NCI-H748 treated with DMSO at 0.1 percent for 48 hours (cell line): ENCODE measurements at places on chromosomes 11 and 22.

DNA sequence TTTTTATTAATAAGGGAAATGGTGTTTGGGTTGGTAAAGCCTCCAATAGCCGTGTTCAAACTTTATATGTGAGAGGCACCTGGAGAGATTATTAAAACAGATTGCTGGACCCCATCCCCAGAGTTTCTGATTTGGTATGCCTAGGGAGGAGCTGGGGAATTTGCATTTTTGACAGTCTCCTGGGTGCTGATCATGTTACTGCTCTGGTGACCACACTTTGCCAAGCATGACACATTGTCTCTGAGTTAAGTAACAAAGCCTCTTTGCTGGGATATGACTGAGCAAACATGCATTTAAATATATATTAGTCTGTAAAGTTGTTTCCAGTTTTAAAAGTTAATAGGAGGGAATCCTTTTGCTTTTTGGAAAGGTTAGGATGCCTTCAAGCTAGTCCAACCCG lies 140.4 kb downstream of the NAV2 start:
- no peak for DNase-seq

DNA sequence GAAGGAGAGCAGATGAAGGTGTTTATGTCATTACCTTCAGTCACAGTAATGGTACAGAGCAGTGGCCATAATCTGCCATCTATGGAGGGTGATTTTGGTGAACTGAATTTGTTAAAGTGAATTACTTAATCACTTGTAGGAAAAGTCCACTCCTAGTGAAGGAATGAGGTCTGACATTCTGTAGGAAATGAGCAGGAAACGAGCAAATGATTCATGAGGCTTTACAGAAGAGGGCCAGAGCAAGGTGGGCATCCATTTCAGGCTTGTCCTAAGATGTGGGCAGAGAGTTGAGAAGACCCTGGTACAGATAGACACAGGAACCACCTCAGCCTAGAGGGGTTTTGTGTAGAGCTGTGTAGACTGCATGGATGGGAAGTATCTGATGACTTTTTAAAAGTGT lies 6.0 kb upstream of the SGSM3 start:
- DNase-seq: no peak

DNA sequence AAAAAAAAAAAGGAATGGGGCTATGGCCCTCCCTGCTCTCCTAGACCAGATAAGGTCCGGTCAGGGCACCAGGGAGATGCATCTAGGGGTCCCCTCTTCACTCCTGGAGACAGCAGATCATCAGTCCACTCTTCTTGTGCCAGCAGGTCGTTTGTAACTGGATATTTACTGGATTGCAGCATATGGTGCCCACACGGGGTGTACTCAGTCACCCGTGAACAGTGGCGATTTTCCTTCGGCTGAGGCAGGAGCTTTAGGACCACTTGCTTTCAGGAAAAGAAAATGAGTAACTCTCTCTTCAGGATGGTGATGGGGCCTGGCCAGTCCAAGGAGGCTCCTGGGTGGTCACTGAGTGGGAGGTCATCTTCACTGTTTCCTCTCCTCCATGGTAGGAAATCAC lies 38.3 kb upstream of the RAB1B start:
- DNase-seq: no peak

DNA sequence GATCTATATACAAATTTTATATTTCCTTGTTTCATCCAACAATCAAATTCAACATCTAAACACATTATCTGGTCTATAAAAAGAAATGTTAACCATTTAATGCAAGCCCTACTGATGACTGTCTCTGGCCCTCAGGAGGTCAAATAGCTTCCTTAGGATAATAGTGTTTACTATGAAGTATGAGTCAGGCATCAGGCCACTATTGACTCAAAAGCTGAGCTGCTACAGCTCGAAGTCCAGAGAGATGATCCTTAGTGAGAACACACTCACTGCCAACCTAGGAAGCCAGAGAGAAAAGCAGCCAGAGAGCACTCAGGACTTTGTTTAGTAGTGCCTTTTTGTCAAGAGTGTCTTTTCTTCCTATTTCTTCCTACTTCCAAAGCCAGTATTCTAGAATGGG lies 171.8 kb downstream of the SOX6 start:
- DNase-seq: peak; percentile 28

- DNase-seq: no peak
Observed at GRCh38 chr11:2290351-2290841, 11.3 kb downstream of the C11orf21 start.

DNA sequence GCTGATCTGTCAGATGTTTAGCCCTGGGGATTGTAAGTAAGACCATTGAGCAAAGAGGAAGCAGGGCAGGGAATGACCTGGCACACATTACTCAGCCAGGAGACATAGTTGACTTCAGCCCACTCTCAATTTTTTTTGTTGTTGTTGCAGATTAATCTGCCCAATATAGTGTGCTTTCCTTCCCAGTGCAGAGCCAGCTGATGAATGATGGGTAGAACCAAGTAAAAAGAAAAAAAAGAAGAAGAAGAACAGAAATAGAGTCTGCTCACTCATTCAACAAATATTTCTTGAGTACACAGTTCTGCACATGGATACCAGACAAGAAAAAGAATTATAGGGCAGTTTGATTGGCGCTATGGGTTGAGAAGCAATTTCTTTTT lies 292.7 kb downstream of the ETS1 start:
- no peak for DNase-seq

GRCh38 chr11:91133361-91133760 lies 910.5 kb upstream of the CHORDC1 start:
- no peak for DNase-seq

DNA sequence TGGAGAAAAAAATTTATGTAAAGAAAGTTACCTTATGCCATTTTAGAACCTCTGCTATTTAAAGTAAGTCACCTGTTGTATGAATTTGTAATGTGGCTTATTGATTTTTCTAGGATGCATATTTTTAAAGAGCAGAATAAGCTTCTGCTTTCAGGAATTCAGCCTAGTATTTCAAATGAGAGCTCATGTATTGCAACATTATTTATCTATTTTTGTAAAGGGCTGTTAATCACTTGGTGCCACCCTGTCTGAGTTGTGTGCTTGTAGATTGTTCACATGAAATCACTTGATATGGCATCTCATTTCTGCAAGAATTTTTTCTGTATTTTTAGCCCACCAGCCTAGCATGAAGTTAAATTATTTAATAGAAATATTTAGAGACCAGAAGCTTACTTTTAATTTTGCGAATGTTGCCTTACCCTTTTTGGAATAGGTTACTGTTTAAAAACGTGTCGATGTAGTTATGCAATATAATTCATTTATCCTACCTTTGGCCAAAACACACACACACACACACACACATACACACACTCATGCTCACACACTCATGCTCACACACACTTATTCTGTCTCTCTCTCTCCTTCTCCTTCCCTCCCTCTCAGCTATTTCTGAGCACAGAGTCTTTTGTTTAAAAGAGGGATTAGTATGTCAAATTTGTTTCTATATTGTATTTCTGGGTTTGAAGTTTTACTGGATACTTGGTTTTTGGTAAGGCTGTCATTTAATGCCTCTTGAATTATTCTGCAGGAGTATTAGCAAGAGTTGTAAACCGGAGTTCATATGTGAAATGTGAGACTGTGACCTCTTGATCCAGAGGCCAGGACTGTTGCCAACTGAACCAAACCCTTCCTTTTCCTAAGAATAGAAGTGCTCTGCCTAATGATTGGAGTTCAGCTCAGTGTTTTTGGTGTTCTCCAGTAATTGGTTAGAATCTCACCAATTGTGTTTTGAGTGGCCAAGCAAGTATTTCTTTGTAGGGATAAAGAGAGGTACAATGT lies 34.4 kb downstream of the YAP1 start:
- DNase-seq: no peak

GRCh38 chr11:33391893-33392251 lies 134.7 kb downstream of the HIPK3 start:
- DNase-seq: no peak

- DNase-seq: peak; percentile 27
Observed at GRCh38 chr11:723120-723883, 17.3 kb downstream of the EPS8L2 start.

- DNase-seq: no peak
Observed at GRCh38 chr11:45430361-45430760, 144.2 kb upstream of the SYT13 start.

DNA sequence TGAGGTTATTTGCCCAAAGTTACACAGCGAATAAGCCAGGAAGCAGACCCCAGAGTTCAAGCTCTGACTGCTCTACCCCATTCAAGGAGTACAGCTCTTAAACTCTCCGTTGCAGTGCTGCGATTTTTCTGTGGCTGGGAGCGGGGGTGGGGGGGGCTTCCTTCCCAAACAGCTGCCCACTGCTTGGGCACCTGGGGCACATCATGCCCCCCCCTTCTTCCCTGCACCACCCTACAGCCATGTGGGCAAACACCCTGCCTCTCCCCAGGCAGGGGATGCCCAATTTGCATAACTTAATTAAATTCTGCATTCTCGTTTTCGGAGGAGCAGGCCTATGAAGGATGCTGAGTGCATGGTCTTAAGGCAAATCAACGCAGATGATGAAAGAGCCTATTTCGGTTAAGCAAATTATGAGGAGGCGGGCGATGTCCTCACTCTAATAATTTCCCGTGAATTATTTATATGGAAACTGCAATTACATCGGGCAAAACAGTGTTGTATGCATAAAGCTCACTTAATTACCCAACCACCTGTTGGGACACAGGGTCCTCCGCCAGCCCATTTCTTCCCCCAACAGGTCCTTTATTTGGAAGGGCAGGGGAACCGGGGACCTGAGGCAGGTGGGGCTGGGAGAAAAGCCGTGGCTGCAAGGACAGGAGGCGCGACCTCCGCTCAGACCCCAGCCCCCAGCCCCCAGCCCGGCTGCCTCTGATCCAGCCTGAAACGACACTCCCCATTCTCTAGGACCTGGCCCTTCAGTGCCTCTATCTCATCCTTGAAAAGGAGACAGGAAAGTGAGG lies 610.5 kb downstream of the BUD13 start:
- peak; percentile 73 for DNase-seq

DNA sequence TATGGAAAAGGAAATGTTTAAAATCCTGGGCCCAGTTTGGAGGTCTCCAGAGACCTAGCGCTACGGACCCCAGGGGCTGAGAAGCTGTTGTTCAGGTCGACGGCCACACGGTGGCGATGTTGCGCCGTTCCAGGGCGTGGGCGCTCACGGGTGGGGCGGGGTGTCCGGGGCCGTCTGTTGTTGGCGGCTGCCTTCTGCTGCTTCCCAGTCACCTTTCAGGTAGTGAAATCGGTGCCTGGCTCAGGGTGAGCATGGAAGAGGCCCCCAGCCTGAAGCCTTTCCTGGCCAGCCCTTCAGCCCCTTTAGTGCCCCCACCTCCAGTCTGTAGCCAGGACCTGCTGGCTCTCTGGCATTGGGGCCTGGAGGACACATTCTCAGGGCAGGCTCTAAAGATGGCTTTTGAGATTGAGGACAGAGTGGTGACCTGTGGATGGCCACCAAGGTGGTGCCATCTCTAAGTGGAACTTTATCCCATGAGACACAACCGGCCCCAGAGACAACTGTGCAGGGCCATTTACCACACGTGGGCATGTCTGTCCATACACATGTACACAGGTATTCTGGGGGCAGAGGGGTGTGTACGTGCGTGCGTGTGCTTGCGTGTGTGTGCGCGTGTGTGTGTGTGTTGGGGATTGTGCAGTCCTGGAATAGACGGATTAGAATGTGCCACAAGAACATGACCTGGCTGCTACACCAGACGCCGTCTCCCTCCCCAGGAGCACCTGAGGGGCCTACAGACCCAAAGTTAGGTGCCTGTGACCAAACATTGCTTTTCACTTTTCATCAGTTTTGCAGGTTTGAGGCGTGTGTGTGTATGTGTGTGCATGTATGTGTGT lies 53.8 kb downstream of the ST14 start:
- peak; percentile 11 for DNase-seq

GRCh38 chr22:27919942-27920755 lies 1.1 kb upstream of the PITPNB start:
- peak; percentile 1 for DNase-seq

- no peak for DNase-seq
Observed at GRCh38 chr22:32976506-32976905, 81.7 kb downstream of the SYN3 start.

DNA sequence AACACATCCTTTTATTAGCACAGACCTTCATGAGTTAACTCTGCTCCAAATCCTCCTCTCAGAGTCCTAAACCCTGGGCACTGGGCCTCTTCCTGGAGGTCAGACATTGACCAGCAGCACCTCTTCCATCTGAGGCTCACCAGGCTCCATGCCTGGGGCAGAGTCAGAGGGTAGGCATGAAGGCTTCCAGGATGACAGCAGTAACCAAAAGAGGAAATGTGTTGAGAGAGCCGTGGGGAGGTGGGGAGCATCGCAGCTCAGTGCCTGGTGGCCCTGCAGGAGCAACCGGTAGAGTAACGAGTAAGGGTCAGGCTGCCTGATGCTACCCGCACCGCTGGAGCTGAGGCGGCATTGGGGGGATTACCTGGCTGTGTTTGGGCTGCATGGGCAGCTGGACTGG lies 9.4 kb upstream of the NAV2 start:
- no peak for DNase-seq

- peak; percentile 52 for DNase-seq
Observed at GRCh38 chr11:21567645-21568290, 625.1 kb upstream of the ANO5 start.

DNA sequence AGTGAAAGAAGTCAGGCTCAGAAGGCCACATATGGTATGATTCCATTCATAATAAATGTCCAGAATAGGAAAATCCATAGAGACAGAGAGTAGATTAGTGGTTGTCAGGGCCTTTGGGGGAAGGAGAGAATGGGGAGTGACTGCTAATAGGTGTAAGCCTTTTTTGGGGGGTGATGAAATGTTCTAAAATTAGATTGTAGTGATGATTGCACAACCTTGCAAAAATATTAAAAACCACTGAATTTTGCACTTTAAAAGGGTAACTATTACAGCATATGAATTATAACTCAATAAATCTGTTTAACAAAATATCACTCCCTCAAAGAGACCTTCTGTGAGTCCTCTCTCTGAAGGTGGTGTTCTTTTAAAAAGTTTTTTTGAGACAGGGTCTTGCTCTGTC lies 72.3 kb upstream of the GRK3 start:
- DNase-seq: no peak

DNA sequence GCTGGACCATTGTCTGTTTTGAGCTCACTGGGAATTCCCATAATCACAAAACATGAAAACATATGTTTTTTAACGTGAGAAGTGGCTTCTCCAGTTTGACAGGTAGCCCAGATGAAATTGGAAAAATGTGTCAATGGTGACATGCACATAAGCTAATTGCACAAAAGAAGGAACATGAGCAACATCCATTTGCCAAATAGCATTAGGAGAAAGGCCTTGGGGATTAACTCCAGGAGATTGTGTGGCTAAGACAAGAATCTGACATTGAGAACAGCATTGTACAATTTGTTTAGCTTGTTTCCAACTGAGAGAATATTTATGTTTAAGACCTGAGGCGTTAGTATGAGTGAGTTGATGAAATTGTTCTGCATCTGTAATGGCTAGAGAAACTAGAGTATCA lies 147.0 kb upstream of the API5 start:
- DNase-seq: no peak

DNA sequence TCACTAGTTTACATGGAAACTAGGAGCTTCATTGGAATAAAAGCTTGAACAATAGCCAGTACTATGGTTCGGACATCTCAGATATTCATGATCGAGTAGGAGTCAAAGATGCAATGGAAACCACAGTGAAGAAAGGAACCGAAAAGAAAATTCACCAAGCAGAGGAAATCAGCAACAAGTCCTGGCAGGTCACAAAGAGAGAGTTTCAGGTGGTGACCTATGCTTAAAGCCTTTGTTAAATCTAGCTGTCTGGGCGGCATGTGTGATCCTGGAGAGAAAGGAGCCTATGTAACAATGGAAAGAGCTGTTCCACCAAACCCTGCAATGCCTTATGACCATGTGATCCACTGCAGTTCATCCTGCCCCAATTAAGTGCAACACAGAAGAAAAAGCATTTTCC lies 68.9 kb upstream of the POU2AF2 start:
- DNase-seq: no peak

- DNase-seq: no peak
Observed at GRCh38 chr11:61911701-61912529, 5.5 kb downstream of the RAB3IL1 start.
